Neural progenitor cell (in vitro differentiated cells): ENCODE measurements at places on chromosomes 6 and 20.

- no peaks in the 10 kb centered on the region for H3K36me3 ChIP-seq
- H3K27me3 ChIP-seq: no peaks in the 10 kb centered on the region
- DNase-seq: no peak
- no peak overlapping the region for H3K27ac ChIP-seq
- H3K4me3 ChIP-seq: no peak overlapping the region
- no peaks in the 10 kb centered on the region for H3K4me1 ChIP-seq
Measured at GRCh38 chr20:52963131-52963530, 9.0 kb upstream of the TSHZ2 start.

DNA sequence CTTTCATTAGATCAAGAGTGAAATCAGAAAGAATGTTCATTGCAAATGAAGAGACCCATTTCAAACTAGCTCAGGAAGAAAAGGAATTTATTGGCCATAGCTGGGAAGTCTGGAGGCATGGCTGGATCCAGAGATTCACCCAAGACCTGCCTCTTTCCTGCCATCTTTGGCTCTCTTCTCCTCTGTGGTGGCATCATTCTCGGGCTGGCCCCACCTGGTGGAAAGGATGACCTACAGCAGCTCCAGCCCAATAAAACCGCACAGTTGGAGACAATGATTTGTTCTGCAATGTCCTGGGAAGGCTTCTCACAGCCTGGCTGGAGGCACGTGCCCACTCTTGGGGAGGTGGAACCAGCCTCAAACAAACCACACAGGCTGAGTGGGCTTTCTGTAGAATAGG, 18.1 kb upstream of the FERMT1 start:
- no peaks in the 10 kb centered on the region for H3K4me1 ChIP-seq
- H3K27me3 ChIP-seq: no peaks in the 10 kb centered on the region
- no peak overlapping the region for H3K4me3 ChIP-seq
- no peaks in the 10 kb centered on the region for H3K36me3 ChIP-seq
- H3K27ac ChIP-seq: no peak overlapping the region
- peak; percentile 14 for DNase-seq

GRCh38 chr6:37809197-37809543, 10.4 kb upstream of the ZFAND3 start:
- no peak overlapping the region for H3K4me3 ChIP-seq
- no peaks in the 10 kb centered on the region for H3K27me3 ChIP-seq
- no peak overlapping the region for H3K27ac ChIP-seq
- no peaks in the 10 kb centered on the region for H3K36me3 ChIP-seq
- no peak for DNase-seq
- no peaks in the 10 kb centered on the region for H3K4me1 ChIP-seq

- no peaks in the 10 kb centered on the region for H3K27me3 ChIP-seq
- H3K4me3 ChIP-seq: no peak overlapping the region
- no peak for DNase-seq
- H3K27ac ChIP-seq: no peak overlapping the region
- H3K4me1 ChIP-seq: no peaks in the 10 kb centered on the region
Measured at GRCh38 chr6:38067263-38067980, 247.9 kb downstream of the ZFAND3 start.

- H3K27ac ChIP-seq: no peak overlapping the region
- no peaks in the 10 kb centered on the region for H3K36me3 ChIP-seq
- no peak overlapping the region for H3K4me3 ChIP-seq
- no peak for DNase-seq
Measured at GRCh38 chr6:16657768-16658167, 103.5 kb downstream of the ATXN1 start.

DNA sequence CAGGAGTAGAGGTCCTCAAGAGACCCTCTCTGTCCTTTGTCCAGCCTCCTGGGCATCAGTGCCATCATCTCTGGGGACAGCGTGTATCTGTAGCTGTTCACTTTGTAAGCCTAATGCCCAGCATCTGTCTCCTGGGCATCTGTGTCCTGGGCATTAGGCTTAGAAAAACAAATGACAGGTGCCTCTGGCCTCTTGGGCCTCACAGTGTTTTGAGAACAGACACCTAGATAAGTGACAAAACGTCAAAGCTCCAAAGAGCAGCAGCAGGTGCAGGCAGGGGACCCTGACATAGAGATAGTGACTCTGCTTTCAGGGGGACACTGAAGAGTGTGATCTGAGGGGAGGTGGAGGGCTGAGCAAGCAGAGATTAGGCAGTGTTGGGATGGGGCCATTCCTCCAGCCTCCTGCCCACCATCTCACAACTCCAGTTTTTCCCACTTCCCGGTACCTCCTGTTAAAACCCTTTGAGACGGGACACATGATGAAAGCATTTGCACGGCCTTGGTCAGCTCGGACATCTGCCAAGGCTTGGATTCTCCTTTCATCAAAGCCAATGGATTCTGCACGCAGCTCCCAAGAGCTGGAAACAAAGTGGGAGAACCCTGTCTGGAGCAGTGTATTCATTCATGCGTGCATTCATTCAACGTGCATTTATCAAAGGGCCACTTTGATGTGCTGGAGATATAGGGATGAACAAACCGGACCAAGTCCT, 55.5 kb upstream of the CD93 start:
- H3K27ac ChIP-seq: no peak overlapping the region
- H3K4me3 ChIP-seq: no peak overlapping the region
- H3K4me1 ChIP-seq: no peaks in the 10 kb centered on the region
- no peaks in the 10 kb centered on the region for H3K27me3 ChIP-seq
